Renal cortex interstitium (tissue), 15 donors: ENCODE measurements at places on chromosomes 4 and X.

DNA sequence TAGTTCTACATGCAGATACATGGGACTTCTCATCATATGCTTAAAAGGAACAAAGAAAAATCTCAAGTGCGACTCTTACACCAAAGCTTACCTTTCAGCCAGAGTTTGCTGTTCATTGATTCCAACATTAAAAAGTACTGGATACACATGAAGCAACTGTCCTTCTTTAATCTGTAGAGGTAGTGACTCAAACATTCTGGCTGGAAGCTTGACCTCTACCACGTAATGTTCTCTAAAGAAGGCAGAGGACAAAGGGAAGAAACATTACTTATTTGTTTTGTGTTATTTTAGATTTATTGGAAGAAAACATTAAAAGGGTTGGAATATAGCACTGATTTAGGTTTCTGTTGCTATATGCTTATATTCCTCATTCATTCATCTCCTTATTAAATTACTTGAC is 476.1 kb downstream of the IL15 start:
- no peak for DNase-seq

GRCh38 chr4:73281396-73281795 is 22.8 kb upstream of the ANKRD17 start:
- DNase-seq: no peak

DNA sequence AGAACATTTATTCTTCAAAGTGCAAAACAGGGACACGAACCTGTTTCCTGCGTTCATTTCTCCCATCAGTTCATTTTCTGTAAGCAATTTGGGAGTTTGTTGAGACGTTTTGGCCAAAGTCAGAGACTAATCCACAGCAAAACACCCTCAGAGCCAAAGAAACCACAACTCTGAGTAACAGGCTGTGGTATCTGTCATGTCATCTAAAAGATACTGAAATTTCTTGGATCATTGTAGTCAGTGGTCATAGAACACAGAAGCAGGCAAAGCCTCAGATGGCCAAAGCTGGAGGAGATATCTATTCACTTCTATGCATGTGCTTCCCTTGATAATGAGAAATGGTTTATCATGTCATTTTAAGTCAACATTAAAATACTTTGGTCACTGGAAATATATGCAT is 485.6 kb upstream of the GALNT7 start:
- DNase-seq: no peak

DNA sequence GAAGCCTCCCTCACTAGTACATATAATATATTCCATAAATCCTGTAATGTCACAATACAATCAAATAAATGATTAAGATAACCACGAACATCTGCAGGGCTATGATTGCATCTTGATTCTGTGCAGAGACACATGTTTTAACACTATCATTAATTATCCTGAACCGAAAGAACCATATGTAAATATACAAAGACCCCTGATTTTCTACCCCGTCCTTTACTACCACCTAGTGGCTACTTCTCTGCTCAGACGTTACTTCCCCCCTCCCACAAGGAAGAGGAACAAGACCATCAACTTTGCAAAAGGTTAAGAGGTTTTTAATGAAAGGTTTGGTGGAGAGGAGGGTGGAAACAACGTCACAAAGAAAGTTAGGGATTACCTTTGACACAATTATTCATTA is 134.0 kb downstream of the COL4A6 start:
- DNase-seq: no peak

DNA sequence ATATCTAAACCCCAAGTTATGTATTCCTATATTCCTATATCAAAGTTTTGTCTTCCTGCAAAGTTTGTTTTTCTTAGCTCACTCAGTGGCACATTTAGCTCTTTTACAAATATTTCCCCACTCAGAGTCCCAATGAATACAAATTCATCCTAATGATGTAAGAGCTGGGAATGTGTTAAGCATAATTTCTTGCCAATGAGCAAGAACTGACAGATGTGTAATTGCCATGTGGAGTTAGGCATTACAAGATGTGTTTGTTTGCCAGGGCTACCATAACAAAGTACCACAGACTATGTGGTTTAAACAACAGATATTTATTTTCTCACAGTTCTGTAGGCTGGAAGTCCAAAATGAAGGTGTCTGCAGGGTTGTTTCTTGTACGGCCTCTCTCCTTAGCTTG is 302.1 kb downstream of the KCTD8 start:
- DNase-seq: no peak

GRCh38 chrX:25156323-25156722 is 140.6 kb upstream of the ARX start:
- no peak for DNase-seq

DNA sequence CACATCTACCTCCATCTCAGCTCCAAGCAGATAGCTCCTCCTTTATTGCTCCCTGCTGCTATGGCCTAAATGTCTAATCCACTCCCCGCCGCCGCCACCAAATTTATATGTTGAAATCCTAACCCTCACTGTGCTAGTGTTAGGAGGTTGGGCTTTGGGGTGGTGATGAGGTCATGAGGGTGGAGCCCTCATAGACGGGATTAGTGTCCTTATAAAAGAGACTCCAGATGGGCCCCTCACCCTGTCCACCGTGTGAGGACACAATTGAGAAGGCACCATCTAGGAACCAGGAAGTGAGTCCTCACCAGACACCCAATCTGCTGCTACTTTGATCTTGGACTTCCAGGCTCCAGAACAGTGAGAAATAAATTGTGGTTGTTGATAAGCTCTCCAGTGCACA is 13.6 kb upstream of the TBC1D14 start:
- no peak for DNase-seq

DNA sequence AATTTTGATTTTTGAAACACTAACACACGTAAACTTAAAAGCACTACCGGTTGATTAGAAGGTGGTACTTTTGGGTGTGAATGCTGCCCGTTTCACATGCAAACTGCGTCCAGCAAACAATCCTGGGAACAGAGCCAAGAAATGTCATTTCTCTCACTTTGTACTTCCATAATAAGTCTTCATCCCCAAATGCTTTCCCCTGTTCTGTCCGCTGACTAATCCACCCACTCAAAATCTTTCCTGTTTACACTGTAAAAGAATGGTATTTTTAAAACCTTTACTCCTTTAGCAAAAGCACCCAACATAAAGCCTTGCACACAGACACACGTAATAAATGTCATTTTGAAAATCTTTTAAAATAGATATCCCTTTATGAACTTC is 39.1 kb upstream of the PDLIM5 start:
- no peak for DNase-seq

DNA sequence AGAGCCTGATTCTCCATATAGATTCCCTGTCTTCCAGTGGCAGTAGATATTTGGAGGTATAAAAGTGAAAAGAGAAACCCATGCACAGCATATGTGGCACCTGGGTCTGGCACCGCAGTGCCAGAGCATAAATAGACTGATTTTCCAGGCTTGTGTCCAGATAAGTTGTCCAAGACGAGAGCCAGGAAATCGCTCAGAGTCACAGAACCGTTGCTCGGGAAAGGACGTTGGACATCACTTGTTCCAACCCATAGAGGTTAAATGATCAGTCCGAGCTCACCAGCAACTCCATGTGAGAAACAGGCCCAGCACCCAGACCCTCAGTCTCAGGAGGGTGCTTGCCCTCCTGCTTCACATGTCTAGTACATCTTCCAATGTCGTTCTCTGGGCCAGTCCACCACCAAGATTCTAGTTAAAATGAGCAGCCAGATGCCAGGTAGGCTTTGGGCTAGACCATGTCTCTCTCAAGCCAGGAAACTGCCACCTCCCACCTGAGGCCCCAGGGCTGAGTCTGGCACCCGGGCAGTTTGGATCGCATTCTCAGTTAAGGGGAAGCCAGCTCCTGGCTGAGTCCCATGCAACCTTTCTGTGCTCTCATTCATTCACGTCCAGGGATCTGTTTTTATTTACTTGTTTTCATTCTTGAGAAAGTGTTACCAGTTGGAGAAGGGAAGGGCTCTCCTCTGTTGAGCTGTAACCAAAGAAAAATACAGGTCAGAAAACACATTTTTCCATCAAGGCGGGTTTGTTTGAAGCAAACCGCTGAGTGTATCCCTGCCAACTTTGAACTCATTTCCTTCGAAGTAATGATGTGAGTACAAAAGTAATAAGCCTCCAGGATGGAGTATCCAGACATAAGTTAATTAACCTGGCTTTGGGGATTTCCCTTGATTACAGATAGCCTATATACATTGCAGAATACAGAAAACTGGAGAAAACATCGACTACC is 91.7 kb downstream of the PHOX2B start:
- no peak for DNase-seq

- DNase-seq: no peak
Observed at GRCh38 chrX:20664774-20665173, 398.1 kb upstream of the RPS6KA3 start.

- DNase-seq: no peak
Observed at GRCh38 chr4:181896614-181897013, 346.6 kb upstream of the TENM3 start.

GRCh38 chr4:8451440-8452182 is 11.0 kb downstream of the TRMT44 start:
- no peak for DNase-seq

- no peak for DNase-seq
Observed at GRCh38 chr4:8250637-8251036, 18.9 kb upstream of the HTRA3 start.
